ENCODE measurements at places on chromosomes 3 and 15.

GRCh38 chr15:90065682-90066049 lies 36.6 kb downstream of the IDH2 start:
- no peak for DNase-seq

- no peak for DNase-seq
Measured at GRCh38 chr15:48695827-48696573, 50.5 kb upstream of the FBN1 start.

DNA sequence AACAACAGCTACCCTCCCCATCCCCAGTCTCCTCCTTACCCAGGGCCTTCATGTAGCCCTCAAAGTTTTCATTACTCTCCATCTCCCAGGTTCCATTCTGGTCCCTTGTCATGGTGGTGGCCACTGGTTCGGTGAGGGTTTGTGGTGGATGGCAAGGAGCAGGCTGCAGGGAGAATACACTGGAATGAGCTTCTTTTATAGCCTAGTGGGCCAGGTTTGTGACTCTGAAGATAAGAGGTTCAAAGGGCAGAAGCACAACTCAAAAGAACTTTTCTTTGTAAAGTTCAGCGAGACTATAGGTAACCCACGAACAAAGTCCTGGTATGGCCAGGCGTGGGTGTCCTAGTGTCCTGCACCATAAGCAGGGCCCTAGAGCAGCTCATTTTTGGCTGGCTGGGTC lies at the start of gene RBP2:
Gene RBP2 (minus strand): TSS at position 169 of the 400 bp plus-strand sequence. CDS start 57 bp downstream, at position 112.
- no peak for DNase-seq

DNA sequence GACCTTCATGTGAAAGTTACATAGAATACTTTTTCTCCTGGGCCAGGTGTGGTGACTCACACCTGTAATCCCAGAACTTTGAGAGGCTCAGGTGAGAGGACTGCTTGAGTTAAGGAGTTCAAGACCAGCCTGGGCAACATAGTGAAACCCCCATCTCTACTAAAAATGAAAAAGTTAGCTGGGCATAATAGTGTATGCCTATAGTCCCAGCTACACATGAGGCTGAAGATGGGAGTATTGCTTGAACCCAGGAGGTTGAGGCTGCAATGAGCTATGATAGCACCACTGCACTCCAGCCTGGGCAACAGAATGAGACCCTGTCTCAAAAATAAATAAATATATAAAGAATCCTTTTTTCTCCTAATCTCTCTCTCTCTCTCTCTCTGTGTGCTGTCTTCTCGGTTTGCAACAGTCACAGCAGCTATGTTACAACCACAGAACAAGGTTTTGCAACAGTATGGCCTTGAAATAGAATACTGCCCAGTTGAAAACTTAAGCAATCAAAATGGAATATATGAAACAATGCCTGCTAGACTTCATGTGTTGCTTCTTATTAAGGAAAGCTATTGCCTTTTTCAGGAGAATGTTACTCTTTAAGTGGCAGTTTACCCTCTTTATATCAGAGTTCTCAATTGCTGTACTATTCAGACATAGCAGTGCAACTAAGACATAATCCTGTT lies 12.3 kb upstream of the DENND4A start:
- no peak for DNase-seq

DNA sequence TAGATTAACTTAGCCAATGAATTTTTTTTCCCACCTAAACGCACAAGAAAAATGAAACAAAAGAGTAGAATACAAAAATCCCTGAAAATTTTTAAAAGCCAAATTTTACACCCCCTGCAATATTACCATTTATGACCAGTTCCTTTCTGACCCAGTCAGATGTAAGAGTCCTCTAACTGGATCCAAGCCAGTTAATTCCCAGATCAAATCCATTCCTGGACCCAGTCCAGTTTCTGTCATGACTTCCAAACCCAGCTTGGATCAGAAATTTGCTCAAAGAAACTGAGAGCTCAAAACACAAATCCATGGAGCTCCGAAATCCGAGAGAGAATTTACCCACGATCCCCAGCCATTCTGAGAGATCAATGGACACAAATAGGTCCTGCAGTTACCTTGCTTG lies 17.0 kb upstream of the ALDH1L1 start:
- no peak for DNase-seq

- no peak for DNase-seq
Measured at GRCh38 chr3:177758126-177758525, 560.8 kb upstream of the TBL1XR1 start.

- no peak for DNase-seq
Measured at GRCh38 chr3:17931131-17931530, 188.7 kb upstream of the TBC1D5 start.

GRCh38 chr3:182886497-182886896 lies 93.2 kb downstream of the ATP11B start:
- DNase-seq, result no peak

DNA sequence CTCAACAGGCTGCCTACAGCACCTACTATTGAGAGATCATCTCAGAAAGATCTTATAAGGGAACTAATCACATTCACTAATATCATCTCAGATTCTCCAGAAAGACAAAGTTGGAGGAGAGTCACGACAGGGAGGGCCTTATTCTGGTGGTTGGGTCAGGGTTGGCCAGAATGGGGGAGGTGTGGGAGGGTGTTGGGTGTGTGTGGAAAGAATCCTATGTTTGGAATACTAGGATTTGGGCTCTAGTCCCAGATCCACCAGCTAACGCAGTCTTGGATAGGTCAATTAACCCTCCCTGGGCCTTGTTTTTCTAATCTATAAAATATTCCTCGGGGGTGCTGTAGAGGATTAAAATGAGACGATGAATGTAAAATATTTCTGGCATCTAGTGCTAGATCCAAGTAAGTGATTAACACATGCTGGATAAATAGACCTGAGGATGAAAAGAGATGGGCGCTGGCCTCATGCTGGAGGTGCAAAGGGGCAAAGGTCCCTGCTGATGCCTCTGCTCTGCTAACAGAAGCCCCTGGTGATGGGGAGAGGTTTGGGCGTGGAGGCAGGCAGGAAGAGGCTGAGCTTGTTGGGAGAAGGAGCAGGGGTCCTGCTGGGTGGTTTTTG lies 67.6 kb upstream of the ETV5 start:
- no peak for DNase-seq

- no peak for DNase-seq
Measured at GRCh38 chr3:193955719-193956118, 180.2 kb upstream of the HES1 start.

GRCh38 chr3:52076896-52077780 lies 20.8 kb upstream of the DUSP7 start:
- DNase-seq, result no peak

GRCh38 chr15:45346381-45346780 lies 32.0 kb downstream of the GATM start:
- no peak for DNase-seq

GRCh38 chr3:135532021-135532420 lies 433.5 kb upstream of the PPP2R3A start:
- DNase-seq, result no peak

GRCh38 chr3:188863999-188864406 lies 307.8 kb upstream of the TPRG1 start:
- no peak for DNase-seq

DNA sequence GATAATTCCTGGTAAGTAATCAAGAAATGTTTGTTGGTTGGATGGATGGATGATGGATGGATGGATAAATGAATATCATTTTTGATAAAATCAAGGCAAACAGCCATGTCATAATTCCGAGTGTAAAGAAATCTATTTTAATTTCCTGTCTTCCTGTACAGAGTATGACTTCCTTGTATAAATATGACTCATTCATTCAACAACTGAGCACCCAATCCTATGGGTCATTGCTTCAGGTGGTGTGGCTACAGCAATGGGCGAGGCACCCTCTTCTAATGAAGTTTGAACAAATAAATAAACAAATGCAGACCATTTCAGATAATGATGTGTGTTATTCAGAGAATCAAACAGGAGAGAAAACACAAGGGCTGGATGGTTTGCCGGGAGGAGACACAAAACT lies 198.7 kb downstream of the TNIK start:
- no peak for DNase-seq

DNA sequence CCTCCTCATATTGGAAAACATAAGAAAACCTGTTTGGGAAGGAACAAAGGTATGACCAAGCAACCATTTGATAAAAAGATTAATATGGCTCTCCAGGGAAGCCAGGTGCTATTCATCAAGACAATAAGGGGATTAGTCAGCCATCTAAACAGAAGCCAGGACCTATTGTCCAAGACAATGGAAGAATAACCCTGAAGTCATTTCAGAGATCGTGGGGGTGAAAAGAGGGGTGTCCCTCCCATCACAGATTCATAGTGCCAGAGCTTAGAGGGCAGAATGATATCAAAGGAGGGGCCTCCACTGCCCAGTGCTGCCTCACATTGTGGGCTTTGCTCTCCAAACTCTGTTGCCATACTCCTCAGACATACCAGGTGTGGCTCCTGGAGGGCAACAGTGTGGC lies 73.5 kb downstream of the DAPK2 start:
- DNase-seq, result no peak

DNA sequence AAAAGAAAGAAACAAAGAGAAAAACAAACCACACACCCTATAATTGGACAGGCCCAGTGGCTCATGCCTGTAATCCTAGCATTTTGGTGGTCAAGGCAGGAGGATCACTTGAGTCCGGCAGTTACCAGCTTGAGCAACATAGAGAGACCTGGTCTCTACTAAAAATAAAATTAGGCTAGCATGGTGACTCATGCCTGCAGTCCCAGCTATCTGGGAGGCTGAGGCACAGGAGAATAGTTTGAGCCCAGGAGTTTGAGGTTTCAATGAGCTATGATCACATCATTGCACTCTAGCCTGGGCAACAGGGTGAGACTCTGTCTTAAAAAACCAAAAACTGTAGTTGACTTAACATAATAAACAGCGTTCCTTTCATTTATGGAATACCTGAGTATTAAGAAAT lies 72.3 kb upstream of the ST3GAL6 start:
- no peak for DNase-seq

GRCh38 chr15:63112871-63113270 lies 8.8 kb upstream of the LACTB start:
- no peak for DNase-seq

- no peak for DNase-seq
Measured at GRCh38 chr3:156160647-156161046, 40.3 kb downstream of the KCNAB1 start.

- no peak for DNase-seq
Measured at GRCh38 chr3:53120336-53120735, 9.9 kb downstream of the RFT1 start.

DNA sequence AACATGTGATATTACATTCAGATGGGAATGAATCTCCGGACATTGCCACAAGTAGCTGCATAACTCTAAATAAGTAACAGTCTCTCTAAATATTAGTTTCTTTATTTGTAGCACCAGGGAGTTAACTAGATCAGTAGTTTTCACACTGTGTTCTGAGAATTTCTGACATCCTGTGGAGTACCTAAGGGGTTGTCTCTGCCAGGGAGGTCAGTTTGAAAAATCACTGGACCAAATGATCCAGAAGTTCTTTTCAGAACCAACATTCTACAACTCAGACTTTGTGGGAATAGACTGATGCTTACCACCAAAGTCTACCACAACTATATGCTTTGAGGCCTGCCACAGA lies 9.0 kb upstream of the ILDR1 start:
- DNase-seq, result no peak

- no peak for DNase-seq
Measured at GRCh38 chr15:55222588-55222987, 25.8 kb upstream of the RSL24D1 start.

- DNase-seq, result no peak
Measured at GRCh38 chr3:53902711-53903110, 11.1 kb upstream of the SELENOK start.

- no peak for DNase-seq
Measured at GRCh38 chr15:63698692-63699091, 101.5 kb downstream of the FBXL22 start.

DNA sequence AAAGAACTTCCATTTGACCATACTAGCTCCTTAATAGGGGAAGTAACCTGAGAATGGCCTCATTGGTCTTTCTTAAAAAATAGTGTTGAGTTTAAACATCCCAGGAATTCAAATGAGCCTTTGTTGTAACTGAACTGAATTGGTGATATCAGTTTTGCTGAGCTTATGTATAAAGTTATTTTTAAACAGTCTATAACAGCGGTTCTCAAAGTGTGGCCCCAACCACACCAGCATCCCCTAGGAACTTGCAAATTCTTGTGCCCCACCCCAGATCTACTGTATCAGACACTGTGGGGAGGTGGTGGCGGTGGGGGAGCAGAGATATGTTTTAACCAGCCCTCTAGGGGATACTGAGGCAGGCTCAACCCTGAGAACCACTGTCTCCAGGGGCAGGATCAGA lies 57.0 kb downstream of the LMCD1 start:
- no peak for DNase-seq

DNA sequence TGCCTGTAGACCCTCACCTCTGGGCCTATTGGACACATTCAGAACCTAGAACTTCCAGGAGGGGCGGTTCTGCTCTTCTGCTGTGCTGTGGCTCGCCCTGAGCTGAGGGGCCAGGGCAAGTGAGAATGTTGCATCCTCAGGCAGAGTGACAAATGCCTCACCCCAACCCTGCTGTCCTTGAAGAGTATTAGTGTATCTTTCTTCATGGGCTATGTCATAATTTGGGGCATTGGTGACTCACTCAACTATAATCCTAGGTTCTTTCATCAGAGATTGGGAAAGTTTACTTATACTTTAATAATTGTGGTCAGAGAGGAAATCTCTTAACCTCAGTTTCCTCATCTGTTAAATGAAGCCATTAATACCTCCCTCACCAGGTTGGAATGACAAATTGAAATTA lies 143.8 kb downstream of the SV2B start:
- DNase-seq, result no peak

- no peak for DNase-seq
Measured at GRCh38 chr15:48375767-48376166, 44.5 kb downstream of the DUT start.

DNA sequence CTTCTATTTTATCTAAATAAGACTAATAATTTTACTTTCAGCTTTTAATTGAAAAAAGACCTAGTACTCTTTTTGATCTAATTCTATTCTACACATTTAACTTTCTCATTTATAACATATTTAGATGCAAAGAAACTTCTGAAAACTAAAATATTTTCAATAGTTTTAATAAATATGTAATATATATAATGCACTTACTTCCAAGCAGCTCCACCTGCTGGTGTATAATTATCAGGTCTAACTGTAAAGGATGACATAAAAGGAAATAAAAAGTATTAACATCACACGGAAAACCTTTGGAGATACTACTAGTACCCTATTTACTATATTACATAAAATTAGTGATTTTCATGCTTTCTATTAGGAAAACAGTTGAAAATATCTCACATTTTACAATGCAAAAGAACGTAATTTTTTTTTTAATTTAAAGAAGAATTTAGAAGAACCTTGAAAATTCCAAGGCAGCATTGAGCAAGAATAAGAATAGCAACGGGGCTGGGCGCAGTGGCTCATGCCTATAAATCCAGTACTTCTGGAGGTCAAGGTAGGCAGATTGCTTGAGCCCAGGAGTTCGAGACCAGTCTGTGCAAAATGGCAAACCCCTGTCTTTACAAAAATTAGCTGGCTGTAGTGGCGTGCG lies 10.2 kb downstream of the PLSCR5 start:
- DNase-seq, result no peak

- no peak for DNase-seq
Measured at GRCh38 chr15:48795901-48796300, 15.0 kb downstream of the CEP152 start.

Data from BE2C (cell line).